Stimulated activated CD8-positive, alpha-beta memory T cell treated with anti-CD3 and anti-CD28 coated beads, Interleukin-7, amount 100 ng/mL, for 48 hours (primary cell): ENCODE measurements at places on chromosomes 6 and 20.

GRCh38 chr6:2351807-2352431, 106.5 kb upstream of the GMDS start:
- no peak for DNase-seq

- no peak for DNase-seq
Observed at GRCh38 chr6:67757465-67758033, 877.5 kb upstream of the ADGRB3 start.

DNA sequence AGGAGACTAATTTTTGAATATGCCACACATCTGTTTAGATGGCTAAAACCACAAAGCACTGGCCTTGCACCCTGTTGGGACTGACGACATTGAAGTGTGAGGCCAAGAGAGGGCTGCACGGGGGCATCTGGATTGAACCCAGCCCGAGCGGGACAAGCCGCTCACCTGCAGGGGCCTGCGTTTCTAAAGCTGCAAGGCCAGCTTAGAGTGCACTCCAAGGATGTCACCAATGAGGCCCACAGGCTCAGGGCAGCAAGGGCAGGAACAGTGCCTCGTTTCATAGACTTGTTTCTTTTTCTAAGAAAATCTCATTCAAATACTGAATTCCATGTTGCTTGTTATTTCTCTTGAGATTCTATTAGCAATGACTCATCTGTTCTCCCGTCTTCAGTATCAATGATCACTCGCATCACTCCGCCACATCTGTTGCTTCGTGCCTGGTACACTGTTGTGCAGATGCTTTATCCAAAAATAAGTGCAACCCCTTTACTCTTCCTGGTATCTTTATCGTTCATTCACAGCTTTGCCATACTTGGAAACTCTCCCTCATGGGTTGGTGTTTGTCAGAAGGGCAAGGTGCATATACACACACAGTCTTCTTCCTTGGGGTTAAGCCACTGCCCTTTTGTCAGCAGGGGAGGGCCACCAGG, 120.1 kb downstream of the IRF4 start:
- DNase-seq = no peak

DNA sequence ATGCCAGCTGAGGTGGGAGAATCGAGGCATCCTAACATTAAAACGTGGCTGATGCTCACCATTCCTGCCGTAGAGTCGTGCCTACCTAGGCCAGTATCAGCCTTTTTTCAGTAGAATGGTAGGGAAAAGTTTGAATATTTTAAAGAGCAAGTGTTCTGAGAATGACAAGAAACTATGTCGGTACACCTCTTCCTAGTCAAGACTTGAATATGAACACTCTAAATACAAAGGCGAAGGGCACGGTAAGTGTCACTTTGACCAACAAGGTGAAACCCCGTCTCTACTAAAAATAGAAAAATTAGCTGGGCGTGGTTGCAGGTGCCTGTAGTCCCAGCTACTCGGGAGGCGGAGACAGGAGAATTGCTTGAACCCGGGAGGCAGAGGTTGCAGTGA, 1.0 kb downstream of the GINM1 start:
- DNase-seq = no peak

GRCh38 chr6:130814506-130814905, 12.7 kb upstream of the SMLR1 start:
- DNase-seq = no peak
